ENCODE measurements at places on chromosomes 12 and 14.

- DNase-seq = no peak
Observed at GRCh38 chr12:115206801-115207200, 522.8 kb upstream of the TBX3 start.

- no peak for DNase-seq
Observed at GRCh38 chr12:76422543-76423438, 74.6 kb upstream of the BBS10 start.

GRCh38 chr12:98513379-98514322 is 1.7 kb upstream of the TMPO start:
- DNase-seq = no peak

DNA sequence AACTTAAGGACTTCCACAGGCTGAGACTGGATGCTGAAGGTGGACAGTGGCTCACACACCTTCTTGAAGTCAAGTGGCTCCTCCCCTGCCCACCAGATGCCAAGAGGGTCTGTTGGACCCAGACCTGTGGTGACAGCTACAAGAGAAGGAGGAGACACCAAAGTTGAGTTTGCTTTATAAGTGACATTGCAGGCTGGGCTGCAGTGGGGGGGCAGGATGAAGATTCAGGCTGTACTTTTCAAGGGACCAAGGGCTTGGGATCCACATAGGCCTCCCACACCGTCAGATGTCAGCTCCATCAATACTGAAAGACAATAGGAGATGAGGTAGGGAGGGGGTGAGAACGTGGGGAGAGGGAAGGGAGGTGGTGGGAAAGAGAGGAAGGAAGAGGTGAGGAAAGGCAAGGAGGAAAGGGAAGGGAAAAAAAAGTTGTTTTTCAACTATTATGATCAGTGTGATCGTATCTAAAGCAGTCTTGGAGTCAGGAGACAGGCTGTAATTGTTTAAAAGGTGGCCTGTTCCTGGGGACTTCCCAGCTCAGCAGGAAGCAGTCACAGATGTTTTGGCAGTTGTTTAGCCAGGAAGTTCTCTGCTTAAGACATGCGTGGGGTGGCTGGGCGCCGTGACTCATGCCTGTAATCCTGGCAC is 84.1 kb upstream of the RESF1 start:
- DNase-seq = peak; percentile 34

DNA sequence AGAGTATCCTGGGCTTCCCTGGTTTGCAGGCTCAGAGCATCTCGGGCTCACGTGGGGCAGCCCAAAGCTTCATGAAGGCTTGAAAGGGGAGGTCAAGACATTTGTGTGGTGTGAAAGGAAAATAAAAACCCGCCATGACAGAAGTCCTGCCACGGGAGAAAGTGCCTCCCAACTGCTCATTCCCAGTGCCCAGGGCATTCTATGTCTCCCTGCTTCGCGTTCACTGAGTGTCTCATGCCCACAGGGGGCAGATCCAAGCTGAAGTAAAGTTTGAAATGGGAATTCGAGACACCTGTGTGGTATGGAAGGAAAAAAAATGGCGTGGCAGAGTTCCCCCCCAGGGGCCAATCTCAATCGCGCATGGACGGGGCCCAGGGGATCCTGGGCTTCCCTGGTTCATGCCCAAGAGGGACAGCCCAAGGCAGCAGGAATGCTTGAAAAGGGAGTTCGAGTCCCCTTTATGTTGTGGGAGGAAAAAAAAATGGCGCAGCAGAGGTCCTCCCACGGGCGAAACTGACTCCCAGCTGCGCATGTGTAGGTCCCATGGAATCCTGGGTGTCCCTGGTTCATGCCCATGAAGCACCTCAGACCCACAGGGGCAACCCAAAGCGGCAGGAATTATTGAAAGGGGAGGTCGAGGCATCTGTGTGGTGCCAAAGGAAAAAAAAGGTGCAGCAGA is 576.7 kb downstream of the ALG10 start:
- no peak for DNase-seq

Measured in GM12892 (cell line).